Right renal pelvis (tissue), 4 donors: ENCODE measurements at places on chromosomes 16 and 17. TPM values are rescaled to one million over a fixed set of nuclear protein-coding genes. Genes with fewer than 3 reads are reported as not detected.

GRCh38 chr16:528111-529011, 849 bp downstream of the CAPN15 start:
- DNase-seq = no peak

DNA sequence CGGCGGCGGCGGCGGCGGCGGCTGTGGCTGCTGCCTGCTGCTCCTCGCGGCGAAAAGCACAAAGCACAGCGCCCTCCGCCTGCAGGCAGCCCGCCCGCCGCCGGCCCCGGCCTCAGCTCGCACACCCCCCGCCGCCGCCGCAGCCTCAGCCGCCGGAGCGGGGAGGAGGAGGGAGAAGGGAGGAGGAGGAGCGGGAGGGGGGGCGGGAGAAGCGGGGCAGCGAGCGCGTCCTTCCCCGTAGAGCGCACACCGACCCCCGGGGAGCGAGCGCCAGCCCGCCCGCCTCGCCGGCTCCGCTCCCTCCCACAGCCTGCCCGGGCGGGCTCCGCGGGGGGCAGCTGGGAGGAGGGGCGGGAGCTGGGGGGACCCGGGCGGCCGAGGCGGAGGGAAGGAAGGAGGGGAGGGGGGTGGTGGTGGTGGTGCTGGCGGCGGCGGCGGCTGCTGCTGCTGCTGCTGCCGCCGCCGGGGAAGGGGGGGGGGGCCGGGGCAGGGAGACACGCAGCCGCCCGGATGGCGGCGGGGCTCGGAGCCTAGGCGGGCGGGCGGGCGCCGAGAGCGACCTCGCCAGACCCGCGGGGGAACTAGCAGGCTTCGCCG, at the start of gene UBTF:
Gene UBTF (minus strand): TSS at position 60 of the 597 bp plus-strand sequence. CDS start 1,446 bp downstream, outside the sequence.
- DNase-seq = no peak

- DNase-seq = no peak
Observed at GRCh38 chr16:59899940-59900339, 1165.8 kb upstream of the GOT2 start.

DNA sequence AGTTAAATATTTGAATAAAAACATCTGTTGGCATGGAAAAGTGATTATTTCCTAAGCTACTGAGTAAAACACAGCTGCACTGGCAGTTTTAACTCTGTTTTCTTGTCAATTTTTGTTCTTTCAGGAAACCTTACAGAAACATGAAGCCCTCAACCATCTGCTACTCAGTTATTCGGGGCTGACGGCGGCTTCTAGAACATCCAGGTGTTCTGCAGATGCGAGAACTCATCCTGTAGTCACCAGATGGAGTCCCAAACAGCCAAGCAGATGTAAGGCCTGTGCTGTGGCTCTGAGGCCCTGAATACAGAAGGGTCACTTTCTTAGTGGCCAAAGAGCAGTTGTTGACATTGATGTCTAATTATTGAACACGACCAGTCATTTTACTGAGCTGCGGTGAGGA, 15.5 kb downstream of the ARSG start:
- no peak for DNase-seq

GRCh38 chr17:47844227-47844626, 3.2 kb upstream of the SCRN2 start:
- no peak for DNase-seq

GRCh38 chr17:9346296-9346926, 229.2 kb downstream of the STX8 start:
- DNase-seq = no peak

DNA sequence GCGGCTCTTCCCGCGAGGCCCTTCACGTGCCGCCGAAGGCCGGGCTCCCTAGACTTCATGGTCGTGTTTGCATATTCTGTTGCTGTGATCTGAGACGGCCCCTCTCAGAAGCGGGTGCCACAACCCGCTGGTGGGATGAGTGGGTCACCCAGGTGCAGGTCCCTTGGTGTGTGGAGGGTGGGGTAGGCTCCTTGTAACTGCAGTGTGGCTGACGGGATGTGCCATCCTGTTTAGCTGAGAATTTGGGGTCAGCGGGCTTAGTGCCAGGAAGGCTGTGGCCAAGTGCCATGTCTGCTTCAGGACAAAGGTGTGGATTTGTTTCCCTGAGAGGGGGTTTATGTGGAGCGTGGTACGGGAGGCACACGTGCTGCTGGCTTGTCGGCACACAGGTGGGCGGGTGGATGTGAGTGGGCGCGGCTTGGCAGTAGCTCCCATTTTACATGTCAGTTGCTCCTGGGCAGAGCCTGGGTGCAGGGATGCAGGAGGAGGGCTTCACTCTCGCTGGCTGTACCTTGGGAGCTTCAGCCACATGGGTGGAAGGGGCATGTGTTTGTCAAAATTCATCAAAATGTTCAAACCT, 9.2 kb upstream of the WFIKKN1 start:
- DNase-seq = no peak

DNA sequence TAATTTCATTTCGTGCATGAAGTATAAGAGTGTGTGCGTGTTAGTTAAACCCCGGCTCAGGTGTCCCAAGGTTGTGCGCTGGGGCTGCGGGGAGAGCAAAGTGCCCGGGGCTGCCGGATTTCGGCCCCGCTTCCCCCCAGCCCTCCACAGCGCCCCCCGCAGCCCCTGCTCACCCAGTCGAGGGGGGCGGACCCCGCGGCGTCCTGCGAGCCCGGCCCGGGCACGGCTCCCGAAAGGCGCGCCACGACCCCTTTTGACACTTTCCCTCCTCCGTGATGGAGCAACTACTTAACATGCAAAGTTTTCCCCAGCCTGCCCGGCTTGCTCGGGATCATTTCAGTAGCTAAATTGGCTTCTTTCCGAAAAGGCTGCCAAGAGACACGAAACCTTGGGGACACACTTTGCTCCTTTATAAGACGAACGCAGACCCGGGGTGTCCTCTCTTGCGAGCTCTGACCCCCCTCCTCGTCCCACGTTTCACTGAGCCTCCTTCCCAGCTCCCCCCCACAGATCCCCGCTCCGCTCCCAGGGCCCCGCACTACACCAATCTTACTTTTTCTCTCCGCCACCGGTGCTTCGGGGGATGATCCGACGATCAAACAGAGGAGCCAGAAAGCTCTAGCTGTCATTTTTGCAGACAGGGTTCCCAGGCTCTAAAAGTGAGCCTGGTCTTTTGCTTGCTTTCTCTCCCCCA, 552 bp downstream of the C17orf58 start:
- DNase-seq = no peak

DNA sequence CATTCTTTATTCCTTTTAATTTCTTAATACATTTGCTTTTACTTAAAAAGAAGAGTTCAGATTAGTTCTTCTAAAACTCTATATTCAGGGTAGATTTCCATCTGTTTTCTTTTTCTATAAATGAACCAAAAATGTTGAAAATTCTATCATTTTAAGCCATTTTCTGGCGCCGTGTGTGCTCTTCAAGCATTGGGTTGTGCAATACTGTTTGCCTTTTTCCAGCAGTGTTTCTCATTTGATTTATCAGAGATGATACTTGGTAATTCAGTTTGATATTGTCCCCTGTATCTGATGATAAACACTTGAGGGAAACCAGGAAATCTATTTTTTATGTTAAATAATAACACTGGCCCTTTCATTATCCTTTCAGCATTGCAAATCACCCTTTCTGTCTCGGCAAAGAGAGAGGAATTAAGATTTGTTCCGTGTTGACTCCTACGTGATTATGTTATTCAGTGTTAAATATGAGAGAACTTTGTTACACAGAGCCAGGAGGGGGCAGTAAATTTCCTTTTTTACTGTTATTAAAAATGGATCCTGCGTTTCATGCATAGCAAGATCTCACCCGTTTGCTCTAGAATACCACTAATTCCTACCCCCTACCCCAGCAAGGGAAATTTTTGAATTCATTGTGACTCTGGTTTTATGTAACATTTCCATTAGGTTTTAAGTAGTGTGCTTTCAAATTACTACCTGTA, 606.9 kb upstream of the RBFOX1 start:
- no peak for DNase-seq

MARCHF10 gene
- 0.93 TPM for polyA plus RNA-seq

SHBG gene
- 4.3 TPM for polyA plus RNA-seq

GINS3 gene
- polyA plus RNA-seq = 11.5 TPM
